HS-27A (cell line): ENCODE measurements at places on chromosomes 16 and 17.

DNA sequence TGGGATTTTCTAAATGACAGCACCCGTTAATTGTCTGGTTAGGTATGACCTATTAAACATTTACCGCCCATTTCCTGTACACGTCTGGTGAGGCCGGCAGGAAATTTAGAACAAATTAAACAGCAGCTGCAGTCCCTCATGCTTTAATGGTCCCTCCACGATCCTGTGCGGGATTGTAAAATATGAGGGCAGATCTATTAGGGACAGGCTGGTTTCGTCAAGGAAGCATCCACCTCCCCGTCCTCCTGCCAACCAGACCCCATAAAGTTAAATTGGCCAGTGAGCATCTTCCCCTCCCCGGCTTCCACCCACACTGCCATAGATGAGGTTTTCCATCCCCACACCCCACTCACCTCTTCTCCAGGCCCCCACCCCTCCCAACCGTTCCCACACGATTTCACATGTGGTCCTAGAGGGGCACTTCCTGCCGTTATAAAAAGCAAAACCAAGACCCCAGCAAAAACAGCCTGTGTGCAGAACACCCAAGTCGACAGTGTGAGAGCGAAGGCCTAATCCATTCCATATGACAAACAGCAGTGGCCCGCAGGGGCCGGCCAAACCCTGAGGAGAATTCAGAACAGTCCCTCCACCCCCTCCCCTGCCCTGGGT lies 331.9 kb downstream of the FOXL1 start:
- no peak for DNase-seq

- no peak for DNase-seq
Observed at GRCh38 chr16:89357055-89357816, 133.1 kb downstream of the ANKRD11 start.

DNA sequence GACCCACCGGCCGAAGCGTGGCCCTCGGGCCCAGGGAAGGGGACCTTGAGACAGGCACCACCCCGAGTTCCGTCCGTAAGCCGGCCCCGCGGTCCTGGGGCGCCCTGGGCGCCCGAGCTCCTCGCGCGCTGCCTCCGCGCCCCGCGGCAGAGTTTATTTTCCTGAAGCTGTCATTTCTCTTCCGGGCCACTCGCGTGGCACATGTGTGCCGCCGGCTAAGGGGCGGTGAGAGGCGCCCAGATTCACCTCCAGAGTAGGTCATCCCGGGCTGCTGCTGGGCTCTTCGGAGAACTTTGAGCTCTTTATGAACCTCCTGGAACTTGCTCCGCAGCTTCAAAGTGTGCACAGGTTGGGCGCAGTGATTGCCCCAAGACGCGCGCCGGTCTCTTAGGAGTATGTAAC lies 489 bp downstream of the ZC3H18 start:
- DNase-seq = no peak

GRCh38 chr16:9913604-9914326 lies 268.5 kb downstream of the GRIN2A start:
- no peak for DNase-seq

DNA sequence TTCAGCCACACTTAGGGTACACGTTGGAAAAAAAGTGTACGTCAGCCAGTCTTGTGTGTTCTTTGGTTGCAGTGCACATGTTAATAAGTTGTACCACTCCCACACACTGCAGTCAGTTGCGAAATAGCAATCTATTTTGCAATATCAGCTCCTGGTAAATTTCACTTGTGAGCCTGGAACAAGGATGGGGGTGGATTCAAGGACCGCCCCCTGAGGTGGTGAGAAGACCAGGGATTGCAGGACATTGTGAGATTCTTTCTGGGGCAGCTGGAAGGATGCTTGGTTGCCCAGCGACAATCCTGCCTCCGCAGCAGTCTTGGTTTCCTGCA lies 78.6 kb upstream of the ZFHX3 start:
- DNase-seq = no peak

DNA sequence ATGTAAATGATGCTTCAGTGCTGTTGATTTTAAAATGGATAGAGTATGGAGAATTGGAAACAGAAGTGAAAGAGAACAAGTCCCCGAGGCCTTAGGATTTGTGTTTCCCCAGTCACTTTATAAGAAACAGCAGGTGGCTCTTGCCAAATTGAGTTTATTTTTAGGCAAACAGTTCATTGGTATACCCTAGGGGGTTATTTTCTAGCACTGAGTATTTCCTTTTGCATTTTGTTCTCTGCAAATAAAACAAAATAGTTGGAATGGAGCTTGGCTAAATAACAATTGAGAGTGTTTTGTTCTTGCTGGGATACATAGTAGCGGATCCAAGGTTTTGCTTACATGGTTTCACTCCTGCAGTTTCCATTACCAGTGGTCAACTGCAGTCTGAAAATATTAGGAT lies 591.1 kb upstream of the C16orf82 start:
- no peak for DNase-seq

- DNase-seq = no peak
Observed at GRCh38 chr17:70181866-70182265, 12.5 kb downstream of the KCNJ2 start.

GRCh38 chr16:72124761-72125634 lies 31.4 kb downstream of the DHX38 start:
- DNase-seq = peak; percentile 60

DNA sequence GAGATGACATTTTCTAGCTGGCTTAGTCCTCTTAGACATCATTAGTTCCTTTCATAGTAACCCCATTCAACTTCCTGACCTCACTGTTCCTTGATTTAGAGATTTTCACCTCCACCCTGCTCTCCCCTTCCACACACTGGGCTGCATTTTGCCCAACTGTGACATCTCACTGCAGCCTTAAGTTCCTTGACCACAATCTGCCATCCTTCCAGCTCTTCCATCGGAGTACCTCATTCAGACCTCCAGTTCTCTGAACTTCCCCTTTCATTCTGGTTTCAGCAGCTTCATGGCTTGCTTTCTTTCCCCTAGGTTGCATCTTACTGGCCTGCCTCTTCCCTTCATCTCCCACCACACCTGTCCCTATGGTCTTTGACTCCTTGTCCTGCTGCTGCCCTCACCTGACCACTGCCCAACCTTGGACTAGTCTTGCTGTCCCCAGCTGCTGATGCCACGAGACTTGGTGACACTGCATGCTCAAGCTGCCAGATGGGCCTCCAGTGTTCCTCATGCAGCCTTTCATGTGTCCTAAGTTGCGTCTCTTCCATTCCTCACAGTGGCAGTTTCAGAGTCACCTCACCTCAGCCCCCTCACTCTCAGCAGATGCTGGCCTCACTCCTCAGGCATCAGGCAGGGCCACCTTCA lies 40.8 kb downstream of the NUP88 start:
- DNase-seq = no peak

DNA sequence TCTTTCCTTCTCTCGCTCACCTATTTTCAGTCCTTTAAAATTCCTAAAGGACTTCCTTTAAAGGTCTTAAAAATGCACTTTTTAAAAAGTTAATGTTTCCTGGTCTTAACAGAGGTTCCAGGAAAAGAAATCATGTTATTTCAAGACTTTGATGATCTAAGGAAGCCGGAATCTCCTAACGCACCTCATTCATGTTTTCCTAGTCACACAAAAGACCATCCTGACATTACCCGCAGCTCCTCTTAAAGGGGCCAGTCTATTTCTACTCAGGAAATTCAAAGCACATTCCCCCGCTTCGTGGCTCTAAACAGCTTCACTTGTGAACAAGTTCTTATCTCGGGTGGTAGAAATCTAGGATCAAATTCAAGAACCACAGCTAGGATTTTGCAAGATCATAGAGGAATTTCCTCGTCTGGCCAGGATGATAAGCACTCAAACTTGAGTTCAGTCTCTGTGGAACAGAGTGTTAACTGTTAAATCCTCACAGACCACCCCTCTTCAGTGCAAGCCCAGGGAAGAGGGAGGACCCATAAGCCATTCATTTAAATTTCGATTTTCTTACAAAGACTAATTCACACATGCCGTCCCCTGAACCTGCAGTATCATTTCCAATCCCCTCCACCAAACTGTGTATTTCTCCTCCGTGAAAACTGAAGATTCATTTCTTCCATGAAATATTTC lies 137.1 kb upstream of the AXIN2 start:
- no peak for DNase-seq

GRCh38 chr16:47787696-47788095 lies 326.6 kb downstream of the PHKB start:
- DNase-seq = no peak

GRCh38 chr17:9212376-9213302 lies 191.3 kb downstream of the NTN1 start:
- no peak for DNase-seq

DNA sequence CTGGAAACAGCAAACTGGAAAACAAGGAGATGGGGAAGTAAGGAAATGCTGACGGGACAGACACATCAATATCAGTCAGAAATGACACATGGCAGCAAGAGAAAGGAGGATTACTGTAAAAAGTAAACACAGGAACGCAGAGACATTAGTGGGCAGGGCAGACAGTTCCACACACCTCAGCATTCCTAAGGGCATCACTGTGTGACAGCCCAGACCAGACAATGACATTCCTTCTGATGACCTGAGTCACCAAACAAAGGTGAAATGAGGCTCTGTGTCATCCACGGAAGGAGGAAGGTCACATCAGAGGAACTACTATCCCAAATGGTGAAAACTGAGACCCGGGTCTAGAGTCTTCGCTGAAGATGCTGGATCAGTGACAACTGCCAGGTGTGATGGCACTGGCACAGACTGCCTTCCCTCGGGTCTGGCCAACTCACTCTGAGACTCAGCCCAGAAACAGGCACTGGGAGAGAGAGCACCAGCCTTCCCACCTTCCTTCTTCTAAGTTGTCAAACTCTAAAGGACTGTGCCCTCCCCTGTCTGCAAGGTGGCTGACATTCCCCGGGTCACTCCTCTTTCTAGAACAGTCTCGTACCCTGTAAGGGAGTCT lies 36.7 kb downstream of the TK2 start:
- DNase-seq = no peak

- DNase-seq = no peak
Observed at GRCh38 chr17:13460261-13461000, 141.3 kb downstream of the HS3ST3A1 start.

GRCh38 chr17:17435323-17435722 lies 41.5 kb upstream of the MED9 start:
- DNase-seq = no peak

DNA sequence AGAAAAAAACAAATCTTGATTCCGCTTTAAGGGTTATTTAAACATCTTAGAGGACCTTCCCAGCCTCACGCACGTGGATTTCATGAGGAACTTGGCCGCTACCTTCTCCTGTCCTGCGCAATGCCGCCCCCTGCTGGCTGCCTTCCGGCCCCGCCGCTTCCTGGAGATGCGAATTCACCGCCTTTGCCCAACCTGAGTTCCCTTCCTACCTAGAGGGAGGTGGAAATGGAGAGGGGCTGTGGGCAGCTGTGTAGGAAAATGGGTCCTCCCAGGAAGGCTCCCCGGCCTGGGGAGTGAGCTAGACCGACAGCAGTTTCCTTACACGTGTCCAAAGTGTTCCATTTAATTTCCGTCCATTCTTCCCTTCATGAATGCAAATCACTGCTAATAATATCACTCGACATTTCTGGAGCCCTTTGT lies 1.0 kb upstream of the ABCC12 start:
- DNase-seq = peak; percentile 51

DNA sequence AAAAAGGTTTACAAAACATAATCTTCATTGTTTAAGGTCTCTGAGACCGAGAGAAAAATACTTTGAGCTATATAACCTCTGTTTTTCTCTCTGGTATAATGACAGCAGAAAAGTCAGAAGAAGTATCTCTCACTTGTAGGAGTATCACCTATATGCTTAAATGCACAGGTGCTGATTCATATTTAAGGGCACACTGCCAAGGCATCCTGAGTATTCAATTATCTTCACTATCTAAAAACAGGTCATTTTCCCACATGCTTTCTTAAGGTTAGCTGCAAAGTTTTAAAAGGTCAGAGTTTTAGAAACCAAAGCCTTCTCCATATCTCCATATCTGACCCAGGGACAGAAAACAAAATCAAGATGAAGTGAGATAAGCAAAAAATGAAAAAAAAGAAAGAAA lies 99.3 kb upstream of the C17orf78 start:
- DNase-seq = no peak

GRCh38 chr17:68152161-68152571 lies 95.7 kb upstream of the AMZ2 start:
- no peak for DNase-seq

- no peak for DNase-seq
Observed at GRCh38 chr16:54402270-54402669, 115.7 kb upstream of the IRX3 start.

DNA sequence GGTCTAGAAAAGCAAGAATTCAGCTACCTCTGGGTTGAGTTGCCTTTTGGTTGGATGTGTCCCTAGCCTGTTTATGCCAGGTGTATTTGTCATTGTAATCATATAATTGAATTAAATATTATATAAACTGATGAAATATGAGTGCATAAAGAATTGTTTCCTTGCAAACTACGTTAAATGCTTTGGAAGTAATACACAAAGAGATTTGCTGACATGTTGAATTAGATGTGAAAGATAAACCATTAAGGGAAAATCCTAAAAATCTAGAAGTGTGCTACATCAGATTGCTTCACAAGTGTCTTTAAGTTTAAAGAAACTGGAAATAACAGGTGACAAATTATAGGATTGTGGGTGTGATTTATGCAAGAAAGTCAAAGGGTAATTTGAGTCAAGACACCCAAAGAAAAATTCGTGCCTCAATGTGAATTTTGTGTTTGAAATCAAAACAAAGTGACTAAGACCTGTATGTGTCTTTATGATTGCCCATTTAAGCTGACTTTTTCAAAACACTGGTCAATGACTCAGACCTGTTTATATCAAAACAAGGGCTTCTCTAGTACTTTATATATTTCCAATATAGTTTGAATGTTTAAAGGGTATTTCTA lies 5.1 kb upstream of the PYY start:
- no peak for DNase-seq

GRCh38 chr16:58085584-58086251 lies 43.5 kb downstream of the CFAP20 start:
- no peak for DNase-seq

DNA sequence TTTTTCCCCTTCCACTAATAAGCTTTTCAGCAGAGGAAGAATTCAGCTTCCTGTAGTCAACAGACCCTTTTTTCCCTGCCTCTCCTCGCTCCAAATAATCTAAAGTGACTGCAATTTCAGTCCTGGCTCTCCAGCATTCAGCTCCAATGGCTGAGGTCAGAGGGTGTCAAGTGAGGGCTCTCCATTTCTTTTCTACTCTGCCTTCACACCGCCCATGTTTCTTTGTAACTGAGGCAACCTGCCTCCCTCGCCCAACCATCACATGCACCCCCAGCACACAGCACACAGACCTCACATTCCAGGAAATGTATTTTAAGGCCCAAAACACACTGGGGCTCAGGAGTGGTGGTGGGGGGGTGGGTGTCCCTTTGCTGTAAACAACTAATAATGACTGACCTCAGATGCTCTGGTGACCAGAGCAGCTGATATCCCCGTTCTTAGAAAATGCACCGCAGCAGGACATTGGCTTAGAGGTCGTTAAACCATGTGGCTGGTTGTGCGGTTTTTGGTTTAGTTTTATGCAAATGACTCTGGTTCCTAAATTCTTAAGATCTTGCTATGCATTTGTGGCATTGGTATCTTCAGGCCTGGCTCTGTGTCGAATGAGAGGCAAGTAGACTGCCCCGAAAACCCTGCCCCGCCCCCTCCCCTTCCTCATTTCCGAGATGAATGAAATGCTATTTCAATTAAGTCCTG lies 203.6 kb downstream of the ZFHX3 start:
- no peak for DNase-seq
